ENCODE measurements at places on chromosomes 13 and 19.

DNA sequence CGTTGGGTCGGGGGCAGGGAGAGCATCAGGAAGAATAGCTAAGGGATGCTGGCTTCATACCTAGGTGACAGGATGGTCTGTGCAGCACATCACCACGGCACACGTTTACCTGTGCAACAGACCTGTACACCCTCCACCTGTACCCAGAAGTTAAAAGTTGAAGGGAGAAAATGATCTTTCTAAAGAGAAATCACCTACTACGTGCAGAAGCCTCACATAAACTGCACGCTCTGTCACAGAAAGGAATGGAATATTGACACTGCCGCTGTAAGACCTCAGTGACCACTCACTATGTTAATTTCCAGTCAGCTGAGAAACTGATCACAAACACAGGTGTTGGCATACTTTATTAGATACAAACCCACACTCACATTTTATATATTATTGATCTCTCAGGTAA lies 26.8 kb downstream of the LAMP1 start:
- DNase-seq: no peak

GRCh38 chr19:5466072-5466471 lies 10.9 kb downstream of the ZNRF4 start:
- no peak for DNase-seq

GRCh38 chr19:33047422-33047821 lies 17.3 kb downstream of the RHPN2 start:
- DNase-seq: no peak

DNA sequence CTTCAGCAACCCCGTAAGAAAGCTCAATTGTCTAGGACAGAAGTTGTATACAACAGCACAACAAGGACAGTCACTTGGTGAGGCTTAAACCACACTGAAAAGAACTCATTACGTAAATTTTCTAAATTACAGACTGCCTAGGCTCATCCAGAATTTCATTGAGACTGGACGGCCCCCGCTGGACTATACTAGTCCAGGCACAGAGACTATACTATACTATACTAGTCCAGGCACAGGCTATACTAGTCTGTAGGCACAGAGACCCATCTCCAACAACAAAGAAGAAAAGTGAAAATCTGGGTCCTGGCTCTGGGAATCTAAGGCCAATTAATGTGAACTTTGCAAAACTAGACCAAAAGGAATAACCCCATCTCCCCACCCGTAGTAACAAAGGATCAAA lies 700 bp downstream of the ZNF816 start:
- no peak for DNase-seq

GRCh38 chr19:5542665-5543064 lies 25.1 kb downstream of the TINCR start:
- DNase-seq: no peak

GRCh38 chr19:49677231-49677900 lies at the start of gene PRMT1:
Gene PRMT1 (plus strand): TSS chr19:49677271. CDS start chr19:49677281, 10 bp downstream.
- DNase-seq: no peak

All from left renal cortex interstitium (tissue), 4 donors.